ENCODE measurements at places on chromosomes 6 and 20.

DNA sequence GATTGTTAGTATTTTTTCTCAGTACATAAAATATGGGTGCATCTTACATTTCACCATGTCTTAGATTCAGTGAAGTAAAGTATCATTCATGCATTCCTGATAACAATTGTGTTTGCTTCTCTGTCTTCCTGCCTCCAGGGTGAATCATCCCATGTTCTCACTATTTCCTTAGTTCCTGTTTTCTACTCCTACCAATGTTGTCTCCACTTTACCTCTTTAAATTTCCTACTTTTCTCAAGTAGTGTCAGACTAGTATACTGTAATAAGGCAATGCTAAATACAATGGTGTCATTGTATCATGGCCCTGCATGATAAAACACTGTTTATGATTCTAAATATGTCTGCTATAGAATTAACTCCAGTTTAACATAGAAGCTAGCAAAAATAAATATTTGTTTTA is 37.4 kb upstream of the GABRR1 start:
- DNase-seq: no peak

GRCh38 chr6:151719070-151719469 is 88.4 kb upstream of the ESR1 start:
- no peak for DNase-seq

DNA sequence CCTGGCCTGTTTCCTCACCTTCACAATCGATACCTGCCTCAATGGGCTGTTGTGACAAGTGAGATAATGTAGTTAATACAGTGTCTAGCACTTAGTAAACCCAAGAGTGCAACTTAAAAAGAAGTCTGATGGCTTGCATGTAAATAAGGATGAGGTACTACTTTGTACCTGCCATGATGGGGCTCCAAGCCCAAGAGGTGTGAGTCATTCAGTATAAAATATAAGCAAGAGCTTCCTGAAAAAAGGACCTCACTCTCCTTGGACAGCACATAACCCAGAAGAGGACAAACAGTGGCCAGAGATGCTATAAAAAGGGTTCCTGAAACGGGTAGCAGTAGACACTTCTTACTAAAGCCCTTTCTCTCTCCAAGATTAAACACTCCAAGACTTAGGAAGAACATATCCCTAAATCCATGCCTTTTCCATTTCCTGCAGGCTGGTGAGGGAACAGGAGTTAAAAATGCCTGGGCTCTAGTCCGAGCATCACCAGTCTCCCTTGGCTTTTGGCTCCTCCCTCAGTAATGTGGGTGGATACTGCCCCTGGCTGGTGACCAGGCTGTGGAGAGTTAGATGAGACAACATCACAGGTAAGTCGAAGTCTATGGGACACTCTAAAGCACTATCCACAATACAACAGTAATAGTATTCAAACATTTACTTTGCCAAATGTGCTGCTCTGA is 4.3 kb downstream of the UBE2V1 start:
- DNase-seq: no peak

DNA sequence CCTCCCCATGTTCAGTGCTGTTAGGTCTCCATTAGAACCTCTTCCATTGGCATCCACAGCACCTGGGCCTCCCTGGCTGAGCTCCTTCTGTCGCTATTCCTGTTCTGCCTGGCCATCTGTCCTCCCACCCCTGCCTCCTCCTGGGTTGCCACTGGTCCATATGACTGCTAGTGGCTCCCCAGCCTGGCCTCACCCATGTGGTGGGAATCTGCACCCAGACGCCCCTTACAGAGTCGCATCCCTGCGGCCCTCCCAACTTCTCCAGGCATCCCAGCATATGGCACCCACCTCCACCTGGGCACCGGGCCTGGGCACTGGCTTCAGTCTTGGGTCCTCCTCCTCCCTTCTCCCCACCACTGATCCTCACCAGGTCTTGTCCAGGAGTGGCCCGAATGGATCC is 7.7 kb downstream of the CDC25B start:
- DNase-seq: no peak
